Activated naive CD8-positive, alpha-beta T cell treated with anti-CD3 and anti-CD28 coated beads for 36 hours (primary cell): ENCODE measurements at places on chromosomes 5 and 9.

DNA sequence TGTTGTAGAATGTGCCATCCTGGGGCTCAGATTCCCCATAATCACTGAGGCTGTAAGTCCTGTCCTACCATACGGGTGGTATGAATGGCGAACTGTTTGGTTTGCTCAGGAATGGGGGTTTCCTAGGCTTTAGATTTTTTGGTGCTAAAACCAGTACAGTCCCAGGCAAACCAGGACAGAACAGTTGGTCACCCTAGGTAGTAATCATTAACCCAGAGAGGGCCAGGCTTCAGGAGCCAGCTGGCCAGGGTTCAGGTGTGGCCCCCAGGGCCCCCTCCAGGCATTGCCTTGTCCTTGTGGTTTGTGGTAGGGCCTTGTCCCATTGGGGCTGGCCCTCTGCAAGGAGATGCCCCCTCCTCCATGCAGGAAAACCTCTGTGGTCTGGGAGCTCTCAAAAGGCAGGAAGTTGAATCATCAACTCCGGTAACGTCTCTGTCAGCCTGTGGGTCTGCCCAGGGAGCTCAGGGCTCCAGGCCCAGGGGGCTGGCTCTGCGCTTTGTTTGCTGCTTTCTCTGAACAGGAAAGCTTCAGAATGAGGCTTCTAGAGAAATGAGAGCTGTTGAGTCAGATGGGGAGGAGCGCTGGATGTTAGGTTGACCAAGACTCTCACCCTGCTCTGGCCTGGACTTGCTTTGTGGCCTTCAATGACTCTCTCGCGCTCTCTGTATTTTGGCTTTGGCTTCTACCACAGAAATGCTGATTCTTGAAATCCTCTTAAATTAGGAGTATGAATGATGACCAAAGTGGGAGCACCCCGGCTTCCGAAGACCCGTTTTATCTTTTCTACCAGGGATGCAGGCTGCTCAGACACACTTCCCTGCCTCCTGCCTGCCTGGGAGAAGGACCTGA, 22.2 kb upstream of the JADE2 start:
- peak; percentile 71 for DNase-seq
- H3K4me3 ChIP-seq: peak overlapping the region; percentile 57
- H3K36me3 ChIP-seq: no peaks in the 10 kb centered on the region

GRCh38 chr5:79236362-79236969, 535 bp downstream of the JMY start:
- DNase-seq: peak; percentile 51
- H3K27me3 ChIP-seq: no peaks in the 10 kb centered on the region
- H3K27ac ChIP-seq: peak overlapping the region; percentile 86
- H3K4me1 ChIP-seq: peaks cover 25% of the 10 kb centered on the region
- peaks cover 3% of the 10 kb centered on the region for H3K36me3 ChIP-seq
- H3K4me3 ChIP-seq: peak overlapping the region; percentile 88

GRCh38 chr5:178437386-178438075, 152.7 kb downstream of the COL23A1 start:
- H3K36me3 ChIP-seq: no peaks in the 10 kb centered on the region
- no peak overlapping the region for H3K4me3 ChIP-seq
- no peaks in the 10 kb centered on the region for H3K27me3 ChIP-seq
- H3K27ac ChIP-seq: no peak overlapping the region

GRCh38 chr9:128078504-128079434, 10.7 kb downstream of the SLC25A25 start:
- peak overlapping the region; percentile 69 for H3K27ac ChIP-seq
- DNase-seq: no peak
- H3K4me3 ChIP-seq: no peak overlapping the region
- H3K4me1 ChIP-seq: peaks cover 45% of the 10 kb centered on the region

- H3K4me1 ChIP-seq: no peaks in the 10 kb centered on the region
- H3K27ac ChIP-seq: no peak overlapping the region
- no peak overlapping the region for H3K4me3 ChIP-seq
- no peak for DNase-seq
Observed at GRCh38 chr9:109907810-109908458, 127.9 kb downstream of the PALM2AKAP2 start.

- peaks cover 3% of the 10 kb centered on the region for H3K27me3 ChIP-seq
- H3K27ac ChIP-seq: no peak overlapping the region
- H3K36me3 ChIP-seq: no peaks in the 10 kb centered on the region
- no peak for DNase-seq
Observed at GRCh38 chr5:95124731-95125130, 160.2 kb downstream of the MCTP1 start.

DNA sequence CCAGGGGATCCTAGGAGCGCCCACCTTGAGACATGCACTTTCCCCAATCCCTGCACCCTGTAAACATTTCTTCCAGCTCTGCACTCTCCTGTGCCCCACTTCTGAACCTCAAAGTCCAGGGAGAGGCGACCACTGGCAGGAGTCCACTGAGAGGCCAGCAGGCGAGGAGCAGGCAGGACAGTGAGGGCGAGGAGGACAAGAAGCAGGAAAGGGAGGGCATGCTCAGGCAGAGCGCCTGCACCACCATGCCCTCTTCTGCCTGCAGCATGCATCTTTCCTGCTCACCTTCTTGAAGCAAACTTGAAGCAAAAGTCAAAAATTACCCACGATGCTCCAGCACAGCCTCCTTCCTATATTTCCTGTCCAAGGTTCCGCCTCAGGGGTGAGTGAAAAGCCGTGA, 10.1 kb downstream of the ARSB start:
- H3K4me3 ChIP-seq: no peak overlapping the region
- peaks cover 15% of the 10 kb centered on the region for H3K4me1 ChIP-seq
- H3K36me3 ChIP-seq: peaks cover 7% of the 10 kb centered on the region
- H3K27ac ChIP-seq: no peak overlapping the region

GRCh38 chr9:106798016-106798799, 64.8 kb upstream of the ZNF462 start:
- no peak overlapping the region for H3K27ac ChIP-seq
- no peaks in the 10 kb centered on the region for H3K36me3 ChIP-seq
- H3K27me3 ChIP-seq: no peaks in the 10 kb centered on the region

DNA sequence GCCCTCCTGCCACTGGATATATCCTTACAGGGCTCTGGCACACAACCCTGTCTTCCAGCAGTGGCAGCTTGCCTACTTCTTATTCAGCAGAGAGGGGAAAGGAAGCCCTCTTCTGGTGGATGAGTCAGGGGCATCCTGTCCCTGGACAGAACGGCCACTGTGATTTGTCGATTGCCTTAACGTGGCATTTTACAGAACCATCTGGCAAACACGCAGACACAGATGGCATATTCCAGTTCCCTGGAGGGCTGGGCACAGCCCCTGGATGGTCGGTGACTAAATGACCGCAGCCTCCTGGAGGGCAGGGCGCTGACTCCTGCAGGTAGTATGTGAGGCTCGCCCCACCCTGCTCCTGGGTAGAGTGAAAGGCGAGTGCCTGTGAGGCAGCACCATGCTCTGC, 62.1 kb downstream of the DCP2 start:
- H3K4me1 ChIP-seq: no peaks in the 10 kb centered on the region
- H3K36me3 ChIP-seq: no peaks in the 10 kb centered on the region
- no peaks in the 10 kb centered on the region for H3K27me3 ChIP-seq
- DNase-seq: no peak

GRCh38 chr9:120284821-120285220, 295.1 kb downstream of the CDK5RAP2 start:
- no peaks in the 10 kb centered on the region for H3K4me1 ChIP-seq
- H3K27me3 ChIP-seq: no peaks in the 10 kb centered on the region
- no peak overlapping the region for H3K4me3 ChIP-seq
- DNase-seq: no peak

- H3K4me1 ChIP-seq: no peaks in the 10 kb centered on the region
- H3K27ac ChIP-seq: no peak overlapping the region
- no peak for DNase-seq
- no peaks in the 10 kb centered on the region for H3K27me3 ChIP-seq
Observed at GRCh38 chr5:5857396-5857795, 434.9 kb downstream of the ICE1 start.

- H3K4me1 ChIP-seq: peaks cover 16% of the 10 kb centered on the region
- DNase-seq: no peak
- H3K4me3 ChIP-seq: no peak overlapping the region
Observed at GRCh38 chr5:111383288-111383970, 128.9 kb downstream of the STARD4 start.

DNA sequence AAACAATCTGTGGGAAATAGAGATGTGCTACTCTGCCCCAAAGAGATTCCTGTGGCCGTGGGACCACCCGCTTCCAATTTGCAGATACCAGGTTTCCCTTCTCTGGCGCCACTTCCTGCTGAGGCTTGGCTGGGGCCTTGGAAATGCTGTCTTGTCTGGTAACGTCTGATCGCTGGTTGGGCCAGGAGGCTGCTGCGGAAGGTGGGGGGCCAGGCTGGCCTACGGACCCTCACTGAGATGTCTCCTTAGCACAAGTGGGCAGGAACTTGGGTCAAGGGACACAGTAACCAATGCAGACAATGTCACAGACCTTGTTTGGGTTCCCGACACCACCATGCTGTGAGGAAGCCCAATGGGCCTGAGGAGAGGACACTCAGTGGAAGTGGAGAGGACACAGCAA, 31.7 kb upstream of the IRX4 start:
- no peak for DNase-seq
- H3K4me3 ChIP-seq: no peak overlapping the region
- H3K36me3 ChIP-seq: no peaks in the 10 kb centered on the region
- peaks cover 8% of the 10 kb centered on the region for H3K27me3 ChIP-seq
- H3K27ac ChIP-seq: no peak overlapping the region

DNA sequence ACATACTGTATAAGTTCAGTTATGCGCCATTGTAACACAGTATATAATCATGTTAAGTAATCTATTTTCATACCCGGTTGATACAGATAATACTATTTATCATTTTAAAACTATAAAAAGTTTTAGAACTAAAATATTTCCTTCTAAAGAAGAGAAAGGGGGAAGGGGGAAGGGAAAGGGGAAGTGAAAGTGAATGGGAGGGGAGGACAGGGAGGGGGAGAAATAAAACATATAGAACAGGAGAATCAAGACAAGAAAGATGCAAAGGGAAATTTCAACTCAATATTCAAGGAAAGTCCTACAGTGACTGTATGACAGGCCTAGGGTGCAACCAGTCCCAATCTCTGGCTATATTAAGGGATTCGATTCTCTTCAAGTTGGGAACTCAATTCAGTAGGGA, 1278.8 kb downstream of the MAT2B start:
- DNase-seq: no peak
- no peaks in the 10 kb centered on the region for H3K27me3 ChIP-seq
- H3K27ac ChIP-seq: no peak overlapping the region
- no peak overlapping the region for H3K4me3 ChIP-seq
- no peaks in the 10 kb centered on the region for H3K36me3 ChIP-seq
- no peaks in the 10 kb centered on the region for H3K4me1 ChIP-seq

GRCh38 chr9:89372230-89372816, 54.0 kb downstream of the SECISBP2 start:
- peaks cover 15% of the 10 kb centered on the region for H3K36me3 ChIP-seq
- peak overlapping the region; percentile 73 for H3K27ac ChIP-seq
- H3K4me1 ChIP-seq: peaks cover 13% of the 10 kb centered on the region
- no peak overlapping the region for H3K4me3 ChIP-seq
- no peaks in the 10 kb centered on the region for H3K27me3 ChIP-seq
- DNase-seq: no peak

GRCh38 chr9:131697097-131697496, 42.8 kb downstream of the RAPGEF1 start:
- peaks cover 9% of the 10 kb centered on the region for H3K36me3 ChIP-seq
- no peak overlapping the region for H3K4me3 ChIP-seq
- H3K27ac ChIP-seq: no peak overlapping the region
- H3K27me3 ChIP-seq: no peaks in the 10 kb centered on the region
- no peak for DNase-seq
- H3K4me1 ChIP-seq: peaks cover 59% of the 10 kb centered on the region

DNA sequence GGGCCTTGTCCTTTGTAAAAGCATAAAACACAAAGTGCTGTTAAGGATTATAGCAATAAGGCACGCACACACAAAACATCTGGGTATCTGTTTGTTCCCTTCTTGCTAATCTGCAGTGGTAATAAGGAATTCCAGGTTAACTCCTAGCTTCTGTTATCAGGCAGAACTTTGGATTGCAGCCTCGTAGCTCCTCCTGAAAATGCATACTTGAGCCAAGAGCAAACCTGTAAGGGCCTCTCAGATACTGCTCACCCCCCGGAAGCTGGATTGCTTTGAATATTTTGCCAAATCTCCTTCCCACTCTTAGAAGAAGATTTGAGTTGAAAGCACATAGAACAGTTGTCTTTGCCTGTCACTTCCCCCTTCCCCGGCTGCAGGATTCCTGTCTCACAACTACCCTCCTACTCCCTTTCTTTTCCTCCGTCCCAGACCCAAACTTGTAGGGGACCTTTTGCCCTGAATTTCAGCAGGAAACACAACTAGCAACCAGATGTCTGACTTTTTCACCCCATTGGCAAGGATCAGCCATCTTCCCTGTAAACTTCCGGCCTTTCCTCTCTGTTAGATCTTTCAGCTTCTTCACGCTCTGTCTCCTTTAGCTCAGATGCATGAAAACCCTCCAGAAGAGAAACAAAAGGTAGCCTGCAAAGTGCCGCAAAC, 28.2 kb upstream of the SMAD5 start:
- no peaks in the 10 kb centered on the region for H3K4me1 ChIP-seq
- H3K27me3 ChIP-seq: peaks cover 5% of the 10 kb centered on the region
- DNase-seq: no peak
- no peaks in the 10 kb centered on the region for H3K36me3 ChIP-seq
- no peak overlapping the region for H3K27ac ChIP-seq

GRCh38 chr5:27639005-27639612, 600.7 kb upstream of the CDH9 start:
- H3K36me3 ChIP-seq: no peaks in the 10 kb centered on the region
- no peak for DNase-seq

- H3K4me1 ChIP-seq: no peaks in the 10 kb centered on the region
- H3K36me3 ChIP-seq: peaks cover 34% of the 10 kb centered on the region
- H3K27ac ChIP-seq: no peak overlapping the region
- no peak overlapping the region for H3K4me3 ChIP-seq
Observed at GRCh38 chr9:76082057-76082456, 191.6 kb downstream of the PCSK5 start.

GRCh38 chr5:17050236-17050635, 114.1 kb upstream of the MYO10 start:
- H3K36me3 ChIP-seq: no peaks in the 10 kb centered on the region
- H3K27ac ChIP-seq: no peak overlapping the region
- H3K4me3 ChIP-seq: no peak overlapping the region
- no peaks in the 10 kb centered on the region for H3K27me3 ChIP-seq

DNA sequence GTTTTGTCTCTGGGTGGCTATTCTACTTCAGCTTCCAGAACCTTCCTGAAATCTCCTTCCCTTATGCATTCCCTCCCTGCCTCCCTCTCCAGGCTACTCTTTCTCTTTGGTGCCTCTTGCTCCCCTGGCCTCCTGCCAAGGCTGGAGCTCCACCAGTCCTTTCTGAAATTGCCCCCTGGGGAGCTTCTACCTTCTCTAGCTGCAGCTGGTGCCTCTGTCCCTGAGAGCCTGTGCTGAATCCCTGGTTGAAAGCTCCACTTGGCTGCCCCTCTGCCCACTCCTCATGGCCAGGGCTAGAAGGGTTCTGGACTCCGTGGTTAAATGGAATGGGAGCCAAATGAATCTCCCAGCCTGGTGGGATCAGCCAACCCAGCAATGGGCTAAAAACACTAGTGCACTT, 80.1 kb downstream of the COL15A1 start:
- H3K27me3 ChIP-seq: no peaks in the 10 kb centered on the region
- H3K27ac ChIP-seq: no peak overlapping the region
- DNase-seq: no peak
